Muscle of arm (tissue), 14 donors: ENCODE measurements at places on chromosomes 5 and 9. TPM values are rescaled to one million over a fixed set of nuclear protein-coding genes. Genes with fewer than 3 reads are reported as not detected.

GRCh38 chr5:62042007-62042406 lies 264.0 kb upstream of the KIF2A start:
- no peak for DNase-seq

DNA sequence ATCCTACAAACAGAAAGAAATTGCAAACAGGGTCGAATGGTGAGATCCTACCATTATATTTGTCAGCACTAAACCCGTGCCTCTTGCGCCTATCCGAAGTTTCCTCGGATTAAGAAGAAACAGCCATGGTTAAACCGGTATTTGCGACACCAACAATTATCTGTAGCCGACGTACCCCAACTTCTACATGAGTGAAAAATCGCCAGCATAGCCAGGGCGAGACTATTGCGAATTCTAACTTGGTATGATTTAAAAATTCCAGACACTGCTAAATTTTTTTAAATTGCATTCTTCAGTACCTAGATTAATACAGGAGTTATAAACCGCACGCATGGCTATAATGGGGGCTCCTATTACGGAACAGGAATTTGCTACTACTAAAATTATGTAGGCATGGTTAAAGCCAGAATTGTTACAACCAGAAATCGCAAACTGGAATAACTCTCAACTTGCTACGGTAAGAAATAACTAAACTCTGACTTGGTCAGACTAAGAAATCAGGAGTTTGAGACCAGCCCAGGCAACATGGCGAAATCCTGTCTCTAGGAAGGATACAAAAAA lies 25.3 kb upstream of the ANXA2R start:
- peak; percentile 67 for DNase-seq

The ANAPC2 gene
- polyA plus RNA-seq = 24.8 TPM

The OR1Q1 gene
- not detected for polyA plus RNA-seq

- DNase-seq = no peak
These were observed 101.8 kb downstream of the FGF18 start for GRCh38 chr5:171521219-171521633.

The ZNF883 gene
- polyA plus RNA-seq = 5.6 TPM

The SLCO6A1 gene
- polyA plus RNA-seq = 0.27 TPM

DNA sequence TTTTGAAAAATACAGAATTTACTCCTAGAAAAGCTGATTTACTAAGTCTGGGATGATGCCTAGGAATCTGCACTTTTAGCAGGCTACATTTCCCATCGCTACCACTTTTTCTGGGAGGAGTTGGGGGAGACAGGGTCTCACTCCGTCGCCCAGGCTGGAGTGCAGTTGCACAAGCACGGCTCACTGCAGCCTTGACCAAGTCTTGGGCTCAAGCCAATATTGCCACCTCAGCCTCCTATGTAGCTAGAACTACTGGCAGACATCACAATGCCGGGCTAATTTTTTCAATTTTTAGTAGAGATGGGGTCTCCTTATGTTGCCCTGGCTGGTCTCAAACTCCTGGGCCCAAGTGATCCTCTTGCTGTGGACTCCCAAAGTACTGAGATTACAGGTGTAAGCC lies 85.9 kb downstream of the NR6A1 start:
- DNase-seq = no peak

The GPR151 gene
- polyA plus RNA-seq = not detected

The OTULINL gene
- polyA plus RNA-seq = 15.3 TPM

The PCDHB14 gene
- not detected for polyA plus RNA-seq

The PCDHB3 gene
- 1.4 TPM for polyA plus RNA-seq

DNA sequence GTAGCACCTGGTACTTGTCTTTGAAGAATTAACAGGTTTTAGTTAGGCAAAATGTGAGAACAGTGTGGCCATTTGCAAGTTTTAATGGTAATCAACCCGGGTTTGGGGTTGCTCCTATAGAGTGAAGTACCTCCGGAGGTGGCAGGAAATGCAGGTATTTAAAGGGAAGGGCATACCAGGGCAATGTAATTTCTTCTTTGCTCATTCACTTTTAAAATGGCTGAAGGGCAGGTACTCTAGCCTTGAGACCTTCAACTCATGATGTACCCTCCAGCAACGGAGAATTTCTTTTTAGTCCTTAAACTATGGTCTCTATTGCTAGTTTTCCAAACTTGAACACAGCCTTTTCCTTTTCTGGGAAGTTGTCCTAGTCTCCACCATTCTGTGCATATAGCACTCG lies 1.3 kb upstream of the HSPA4 start:
- DNase-seq = no peak
